ENCODE measurements at places on chromosomes 13 and 19.

DNA sequence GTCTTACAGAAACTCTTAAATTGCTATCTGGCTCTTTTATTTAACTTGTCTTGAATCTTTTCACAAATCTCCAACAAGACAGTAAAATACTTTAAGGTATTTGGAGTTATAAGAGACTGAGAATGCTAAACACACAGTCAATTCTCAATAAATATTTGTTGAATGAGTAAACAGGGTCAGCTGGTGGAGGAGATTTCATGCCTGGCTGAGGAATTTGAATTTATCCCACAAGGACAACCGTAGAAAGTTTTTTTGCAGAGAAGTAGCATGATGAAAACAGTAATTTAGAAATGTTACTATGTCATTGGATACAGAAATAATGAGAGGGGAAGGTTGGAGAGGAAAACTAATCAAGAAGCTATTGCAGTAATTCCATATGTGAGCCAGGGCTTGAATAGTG lies 1223.7 kb downstream of the PCDH17 start:
- DNase-seq = peak; percentile 74

DNA sequence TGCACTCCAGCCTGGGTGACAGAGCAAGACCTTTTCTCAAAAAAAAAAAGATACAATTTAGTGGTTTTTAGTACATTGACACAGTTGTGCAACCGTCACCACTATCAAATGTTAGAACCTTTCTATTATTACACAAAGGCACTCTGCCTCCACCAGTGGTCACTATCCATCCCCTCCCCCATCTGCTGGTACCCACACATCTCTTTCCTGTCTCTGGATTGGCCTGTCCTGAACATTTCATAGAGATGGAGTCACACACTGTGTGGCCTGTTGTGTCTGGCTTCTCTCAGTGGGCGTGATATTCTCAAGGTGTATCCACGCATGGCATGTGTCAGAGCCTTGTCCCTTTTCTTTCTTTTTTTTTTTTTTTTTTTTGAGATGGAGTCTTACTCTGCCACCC lies 11.2 kb downstream of the KDM4B start:
- DNase-seq = peak; percentile 53

GRCh38 chr13:20715330-20715712 lies 11.8 kb downstream of the IL17D start:
- DNase-seq = no peak

GRCh38 chr13:50794226-50794625 lies 49.3 kb downstream of the DLEU7 start:
- DNase-seq = no peak

GRCh38 chr13:113855931-113856715 lies 7.8 kb downstream of the GAS6 start:
- no peak for DNase-seq

DNA sequence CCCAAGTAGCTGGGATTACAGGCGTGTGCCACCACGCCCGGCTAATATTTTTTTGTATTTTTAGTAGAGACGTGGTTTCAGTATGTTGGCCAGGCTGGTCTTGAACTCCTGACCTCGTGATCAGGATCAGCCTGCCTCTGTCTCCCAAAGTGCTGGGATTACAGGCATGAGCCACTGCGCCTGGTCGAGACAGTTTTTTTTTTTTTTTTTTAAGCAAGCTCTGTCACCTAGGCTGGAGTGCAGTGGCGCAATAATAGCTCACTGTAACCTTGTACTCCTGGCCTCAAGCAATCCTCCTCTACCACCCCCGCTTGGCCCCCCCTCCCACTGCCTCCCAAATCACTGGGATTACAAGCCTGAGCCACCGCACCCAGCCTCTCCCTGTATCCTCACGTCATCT lies 6.4 kb upstream of the MAP2K7 start:
- DNase-seq = no peak

- DNase-seq = no peak
Observed at GRCh38 chr19:39341129-39341718, 997 bp upstream of the SAMD4B start.

DNA sequence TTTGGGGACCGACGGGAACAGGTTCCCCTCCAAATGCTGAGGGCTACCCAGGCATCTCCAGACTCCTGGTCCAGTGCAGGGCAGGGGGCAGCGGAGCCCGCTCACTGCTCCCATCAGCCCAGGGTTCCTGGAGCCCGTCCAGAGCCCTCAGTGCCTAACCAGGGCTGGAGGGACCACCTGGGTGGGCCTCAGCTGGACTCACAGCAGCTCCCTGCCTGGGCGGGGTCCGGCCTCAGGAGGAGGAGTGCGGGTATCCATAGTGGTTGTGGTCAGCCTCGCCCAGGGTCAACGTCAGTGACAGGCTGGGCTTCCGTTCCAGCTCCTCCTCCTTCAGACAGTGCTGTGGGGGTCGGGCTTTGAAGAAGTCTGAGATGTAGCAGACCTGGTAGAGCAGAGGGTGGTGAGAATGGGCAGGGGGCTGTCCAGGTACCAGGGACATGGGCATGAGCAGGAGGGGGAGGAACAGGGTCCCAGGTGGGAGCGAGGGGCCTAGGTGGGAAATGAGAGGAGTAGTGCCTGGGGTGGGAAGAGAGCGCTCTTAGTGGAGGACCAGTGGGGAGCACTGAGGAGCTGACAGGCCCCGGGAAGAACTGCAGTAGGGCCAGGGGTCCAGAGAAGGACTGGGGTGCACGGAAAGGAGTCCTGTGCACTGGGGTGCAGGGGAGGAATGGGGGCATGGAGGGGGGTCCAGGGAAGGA lies 9.9 kb downstream of the PLPP2 start:
- DNase-seq = no peak

DNA sequence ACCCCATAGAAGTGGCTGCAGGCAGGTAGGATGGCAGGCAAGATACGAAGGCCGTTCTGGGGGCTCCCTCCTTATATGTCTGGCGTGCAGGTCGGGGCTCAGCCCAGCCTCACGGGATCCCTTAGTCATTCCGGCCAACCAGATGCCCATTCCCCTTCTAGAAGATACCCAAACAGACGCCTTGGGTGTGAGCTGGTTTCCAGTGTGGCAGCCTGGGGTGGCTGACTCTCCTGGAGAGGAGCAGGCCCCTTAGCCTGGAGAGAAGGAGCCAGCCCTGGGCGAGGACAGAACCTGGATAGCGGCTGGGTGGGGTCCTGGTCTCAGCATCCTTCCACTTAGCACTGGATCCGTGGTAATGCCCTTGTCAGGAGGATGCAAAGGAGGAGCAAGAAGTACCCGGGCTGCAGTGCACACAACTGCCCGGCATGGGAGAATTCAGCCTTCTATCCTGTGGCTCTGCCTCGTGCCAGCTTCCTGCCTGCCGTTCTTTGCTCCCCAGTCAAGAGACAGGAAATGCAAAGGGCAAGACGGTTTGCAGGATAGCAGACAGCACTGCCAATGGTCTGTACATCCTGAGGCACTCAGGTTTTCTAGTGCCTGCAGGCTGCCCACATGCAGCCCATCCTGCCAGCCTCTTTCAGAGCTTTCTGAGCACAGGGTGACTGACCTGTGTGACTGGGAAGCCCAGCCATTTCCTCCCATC lies 56.7 kb upstream of the WASF3 start:
- DNase-seq = no peak

DNA sequence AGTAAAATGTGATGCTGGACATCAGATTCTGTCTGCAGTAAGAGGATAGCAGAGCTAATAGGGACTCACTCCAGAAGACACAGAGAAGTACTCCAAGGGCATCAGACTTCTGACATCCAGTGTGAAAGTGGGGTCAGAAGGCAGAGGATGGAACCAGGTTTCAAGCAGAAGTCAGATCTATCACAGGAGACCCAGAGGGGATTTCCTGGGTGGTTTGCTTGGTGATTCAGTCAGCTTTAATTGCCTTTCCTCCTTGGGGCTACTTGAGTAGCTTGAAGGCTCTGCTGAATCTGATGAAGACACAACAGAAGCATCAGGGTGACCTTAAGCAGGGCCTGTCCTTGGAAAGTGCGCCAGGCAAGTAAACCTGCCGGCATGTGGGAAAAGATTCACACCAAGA lies 300.6 kb downstream of the COG6 start:
- DNase-seq = no peak

DNA sequence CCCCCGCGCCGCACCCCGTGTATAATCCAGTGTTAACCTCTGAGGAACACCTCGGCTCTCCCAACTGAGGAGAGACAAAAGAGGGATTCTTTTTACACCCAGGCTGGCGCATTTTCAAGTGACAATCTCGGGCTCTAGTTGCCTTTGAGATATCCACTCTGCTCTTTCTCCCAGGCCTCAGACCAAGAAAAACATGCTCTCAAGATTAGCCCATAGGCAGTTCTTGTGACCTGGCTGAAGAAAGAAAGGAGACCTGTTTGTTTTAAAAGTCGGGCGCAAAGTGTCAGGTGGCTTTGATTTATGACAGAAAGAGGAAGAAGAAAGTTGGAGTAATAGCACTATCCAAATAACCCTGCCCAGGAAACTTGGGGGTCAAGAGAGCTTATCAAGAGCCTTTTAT lies 27.3 kb downstream of the SHISA2 start:
- DNase-seq = peak; percentile 59

GRCh38 chr13:87129602-87130300 lies 541.4 kb upstream of the SLITRK5 start:
- DNase-seq = peak; percentile 39

GRCh38 chr19:30341611-30342201 lies 30.5 kb upstream of the ZNF536 start:
- no peak for DNase-seq

DNA sequence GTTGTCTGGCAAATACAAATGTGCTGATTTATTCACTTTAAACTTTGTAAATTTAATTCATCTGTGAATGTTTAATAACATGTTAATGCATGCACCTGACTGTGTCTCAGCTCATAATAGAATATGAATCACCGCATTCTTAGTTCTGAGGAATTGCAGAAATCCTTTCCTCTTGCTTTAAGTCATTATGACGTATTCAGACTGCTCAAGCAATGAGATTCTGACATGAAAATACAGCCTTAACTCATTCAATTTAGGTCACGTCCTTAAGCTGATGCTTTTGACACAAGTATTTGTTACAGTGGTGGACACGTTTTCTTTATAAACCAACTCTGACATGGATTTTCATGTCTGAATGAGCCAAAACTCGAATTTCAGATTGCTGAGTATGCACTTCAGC lies 541.0 kb upstream of the KLF12 start:
- DNase-seq = peak; percentile 75

DNA sequence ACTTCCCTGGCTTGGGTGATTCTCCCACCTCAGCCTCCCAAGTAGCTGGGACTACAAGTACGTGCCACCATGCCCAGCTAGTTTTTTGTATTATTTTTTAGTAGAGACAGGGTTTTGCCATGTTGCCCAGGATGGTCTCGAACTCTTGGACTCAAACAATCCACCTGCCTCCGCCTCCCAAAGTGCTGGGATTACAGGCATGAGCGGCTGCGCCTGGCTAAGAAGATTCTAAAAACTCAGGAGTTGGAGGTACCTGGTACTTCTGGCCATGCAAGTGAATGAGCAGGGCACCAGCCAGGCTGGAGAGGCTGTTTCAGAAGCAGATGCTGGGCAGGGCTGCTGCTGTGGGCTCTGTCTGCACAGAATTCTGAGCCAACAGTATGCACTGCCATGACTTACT lies 6.1 kb downstream of the MZF1 start:
- DNase-seq = no peak

DNA sequence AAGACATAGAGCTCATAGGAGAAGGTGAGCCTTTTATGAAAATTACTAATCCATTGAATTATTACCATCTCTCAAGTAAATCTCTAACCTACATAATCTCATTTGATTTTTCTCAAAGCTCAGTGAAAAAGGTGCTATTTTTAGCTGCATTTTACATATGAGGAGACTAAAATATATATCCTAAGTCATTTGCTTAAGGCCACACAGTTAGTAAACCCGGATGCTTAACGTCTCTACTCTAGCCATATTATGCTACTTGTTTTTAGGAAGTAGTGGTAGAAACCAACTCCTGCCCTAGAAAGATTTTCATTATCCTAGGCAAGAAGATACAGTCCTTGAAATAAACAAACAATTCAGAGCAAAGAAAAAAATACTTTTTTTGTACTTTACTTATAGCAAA lies 108.9 kb downstream of the RBM26 start:
- no peak for DNase-seq

DNA sequence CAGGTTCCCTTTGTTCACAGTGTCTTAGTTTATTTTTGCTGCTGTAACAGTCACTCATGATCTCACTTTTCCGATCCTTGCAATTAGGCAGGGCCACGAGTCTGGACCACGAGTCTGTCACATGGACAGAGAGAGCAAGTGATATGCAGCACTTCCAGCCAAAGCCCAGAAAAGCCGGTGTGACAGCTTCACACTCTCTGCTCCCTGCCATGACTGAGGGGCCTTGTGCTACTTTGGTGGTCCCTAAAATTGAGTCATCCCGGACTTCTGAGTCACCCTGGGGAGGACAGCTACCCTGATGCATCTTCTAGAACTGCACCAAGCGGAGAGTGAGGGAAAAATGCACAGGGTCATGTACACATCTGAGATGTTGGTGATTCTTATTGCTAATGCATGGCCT lies 179.6 kb downstream of the EFNB2 start:
- no peak for DNase-seq

DNA sequence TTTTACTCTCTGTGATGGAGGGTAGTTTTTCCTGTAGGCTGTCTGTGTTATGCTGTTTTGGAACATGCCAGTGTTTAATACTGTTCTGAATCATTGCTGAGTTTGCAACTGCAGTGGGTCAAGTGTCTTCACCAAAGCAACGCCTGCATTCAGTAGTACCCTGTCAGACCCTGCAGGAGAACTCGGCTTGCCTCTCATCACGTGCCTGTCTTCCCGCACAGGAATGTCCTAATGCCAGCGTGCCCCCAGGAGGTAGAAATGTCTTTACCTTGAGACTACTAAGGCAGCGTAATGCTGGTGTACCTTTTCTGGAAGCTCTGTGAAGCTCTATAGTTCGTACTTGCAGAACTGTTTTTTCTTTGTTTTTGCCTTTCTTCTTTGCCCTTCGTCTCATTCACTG lies 42.3 kb downstream of the POLR1D start:
- DNase-seq = no peak

- no peak for DNase-seq
Observed at GRCh38 chr13:42867232-42867631, 85.8 kb downstream of the FAM216B start.

- DNase-seq = peak; percentile 30
Observed at GRCh38 chr13:39451860-39452301, 151.1 kb downstream of the LHFPL6 start.

DNA sequence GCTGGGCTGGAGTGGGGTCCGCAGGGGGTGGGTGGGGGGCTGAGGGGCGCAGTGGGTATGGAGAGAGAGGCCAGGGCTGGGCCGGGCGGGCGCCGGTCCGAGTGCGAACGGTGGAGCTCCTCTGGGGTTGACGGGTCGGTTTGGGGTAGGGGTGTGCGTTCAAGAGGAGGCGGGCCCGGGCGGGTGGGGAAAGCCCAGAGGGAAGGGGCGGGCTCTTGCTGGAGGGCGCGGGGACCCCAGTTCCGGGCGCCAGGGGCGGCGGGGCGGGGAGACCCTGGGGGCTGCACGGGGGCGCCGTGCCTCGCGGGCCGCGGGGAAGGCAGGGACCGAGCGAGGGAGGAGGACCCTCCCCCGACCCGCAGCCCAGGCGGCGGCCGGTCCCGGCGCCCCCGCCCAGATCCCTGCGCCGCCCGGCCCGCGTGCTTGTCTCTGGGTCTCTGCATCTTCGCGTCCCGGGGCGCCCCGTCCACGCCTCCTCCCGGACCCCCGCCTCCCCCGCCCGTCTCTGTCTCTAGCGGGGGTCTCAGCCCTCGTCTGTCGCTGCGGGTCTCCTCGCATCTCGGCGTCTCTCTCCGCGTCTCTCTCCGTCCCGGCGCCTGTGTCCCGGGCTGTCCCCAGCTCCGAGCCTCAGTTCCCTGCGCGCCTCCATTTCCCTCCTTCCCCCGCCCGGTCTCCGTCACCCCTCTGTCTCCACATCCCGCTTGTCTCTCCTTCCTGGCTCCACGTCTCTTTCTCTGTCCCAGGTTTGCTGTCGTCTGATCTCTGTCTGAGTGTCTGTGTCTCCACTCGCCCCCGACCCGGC lies 8.3 kb upstream of the SHISA7 start:
- DNase-seq = no peak

GRCh38 chr13:21934284-21934683 lies 263.4 kb downstream of the FGF9 start:
- no peak for DNase-seq
